ENCODE measurements at places on chromosomes 5 and 9. TPM values are rescaled to one million over a fixed set of nuclear protein-coding genes. Genes with fewer than 3 reads are reported as not detected.

DNA sequence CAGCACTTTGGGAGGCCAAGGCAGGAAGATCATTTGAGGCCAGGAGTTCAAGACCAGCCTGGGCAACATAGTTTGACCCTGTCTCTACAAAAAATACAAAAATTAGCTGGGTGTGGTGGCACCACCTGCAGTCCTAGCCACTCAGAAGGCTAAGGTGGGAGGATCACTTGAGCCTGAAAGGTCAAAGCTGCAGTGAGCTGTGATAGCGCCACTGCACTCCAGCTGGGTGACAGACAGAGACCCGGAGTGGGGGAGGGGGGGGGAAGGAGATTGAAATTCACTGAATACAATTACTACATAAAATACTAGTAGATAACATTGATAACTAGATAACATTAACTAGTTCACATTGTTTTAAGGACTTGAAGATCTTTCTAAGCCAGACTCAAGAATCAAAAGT is 345.6 kb downstream of the BNC2 start:
- H3K27me3 ChIP-seq = peaks cover 10% of the 10 kb centered on the region
- no peak overlapping the region for H3K27ac ChIP-seq
- H3K4me1 ChIP-seq = peaks cover 31% of the 10 kb centered on the region

GRCh38 chr9:131043646-131044045 is 34.7 kb downstream of the LAMC3 start:
- H3K4me3 ChIP-seq = no peak overlapping the region
- no peak overlapping the region for H3K27ac ChIP-seq

DNA sequence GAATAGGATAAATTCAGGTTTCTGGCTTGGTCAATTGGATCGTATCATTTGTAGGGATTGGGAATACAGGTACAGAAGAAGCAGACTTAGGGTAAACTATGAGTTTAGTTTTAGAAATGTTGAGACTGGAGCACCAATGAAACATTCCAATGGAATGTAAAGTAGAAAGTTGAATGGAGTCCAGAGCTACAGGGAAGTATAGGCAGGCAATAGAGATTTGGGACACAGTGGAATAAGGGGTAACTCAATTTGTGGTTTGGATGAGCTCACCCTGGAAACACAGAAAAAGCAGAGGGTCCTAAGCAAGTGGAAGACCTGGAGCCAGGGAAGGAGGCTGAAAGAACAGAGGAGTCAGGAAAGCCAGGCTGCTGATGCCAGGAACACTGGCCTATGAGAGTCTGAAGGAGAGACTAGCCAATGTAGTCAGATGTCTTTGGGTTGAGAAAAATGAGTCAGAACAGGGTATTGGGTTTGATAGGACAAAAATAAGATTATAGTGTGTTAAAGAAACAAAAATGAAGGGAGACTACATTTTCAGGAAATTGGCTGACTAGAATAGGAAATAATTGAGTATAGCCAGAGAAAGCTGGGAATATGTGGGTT is 72.8 kb downstream of the STARD4 start:
- no peaks in the 10 kb centered on the region for H3K4me1 ChIP-seq
- H3K36me3 ChIP-seq = peaks cover 4% of the 10 kb centered on the region
- no peak overlapping the region for H3K4me3 ChIP-seq
- H3K27me3 ChIP-seq = peaks cover 5% of the 10 kb centered on the region

DNA sequence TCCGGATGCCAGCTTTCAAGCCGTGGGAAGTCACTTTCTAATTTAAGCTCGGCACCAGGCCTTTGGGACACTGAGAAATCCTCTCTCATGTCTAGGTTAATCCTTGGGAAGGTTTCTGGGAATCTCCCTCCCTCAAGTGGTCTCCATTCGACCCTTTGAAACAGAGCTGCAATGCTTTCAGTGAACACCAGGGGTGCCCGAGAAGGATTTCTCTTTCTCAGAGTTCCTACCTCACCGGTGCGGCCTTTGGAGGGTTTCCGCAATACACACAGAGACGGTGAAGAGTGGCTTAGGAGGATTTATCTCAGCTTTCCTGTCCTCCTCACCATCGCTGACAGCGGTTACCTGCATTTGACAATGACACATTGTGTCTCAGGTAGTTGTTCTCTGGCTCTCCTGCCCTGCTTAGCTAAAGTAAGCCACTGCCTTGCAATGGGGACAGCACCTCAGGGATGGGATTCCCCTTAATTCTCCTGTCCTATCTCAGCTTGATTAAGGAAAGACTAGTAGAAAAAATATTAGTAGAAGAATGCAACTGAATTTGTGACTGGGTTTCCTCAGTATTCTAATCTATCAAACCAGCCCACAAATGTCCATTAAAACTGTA is 180.6 kb downstream of the GABRG2 start:
- no peaks in the 10 kb centered on the region for H3K4me1 ChIP-seq
- H3K36me3 ChIP-seq = no peaks in the 10 kb centered on the region
- H3K27ac ChIP-seq = no peak overlapping the region
- no peak for DNase-seq

IRX2 gene
- 31.4 TPM for total RNA-seq
